ENCODE measurements at places on chromosomes 12 and 14.

GRCh38 chr14:58274881-58275280 is 23.5 kb upstream of the ARID4A start:
- no peak for DNase-seq

- DNase-seq, result no peak
Measured at GRCh38 chr12:100720016-100720654, 74.4 kb upstream of the ANO4 start.

DNA sequence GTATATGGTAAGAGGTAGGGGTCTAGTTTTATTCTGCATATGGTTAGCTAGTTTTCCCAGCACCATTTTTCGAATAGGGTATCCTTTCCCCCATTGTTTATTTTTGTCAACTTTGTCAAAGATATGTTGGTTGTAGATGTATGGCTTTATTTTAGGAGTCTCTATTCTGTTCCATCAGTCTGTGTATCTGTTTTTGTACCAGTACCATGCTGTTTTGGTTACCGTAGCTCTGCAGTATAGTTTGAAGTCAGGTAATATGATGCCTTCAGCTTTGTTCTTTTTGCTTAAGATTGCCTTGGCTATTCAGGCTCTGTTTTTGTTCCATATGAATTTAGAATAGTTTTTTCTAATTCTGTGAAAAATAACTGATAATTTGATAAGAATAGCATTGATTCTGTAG is 24.9 kb downstream of the TBK1 start:
- DNase-seq, result no peak

DNA sequence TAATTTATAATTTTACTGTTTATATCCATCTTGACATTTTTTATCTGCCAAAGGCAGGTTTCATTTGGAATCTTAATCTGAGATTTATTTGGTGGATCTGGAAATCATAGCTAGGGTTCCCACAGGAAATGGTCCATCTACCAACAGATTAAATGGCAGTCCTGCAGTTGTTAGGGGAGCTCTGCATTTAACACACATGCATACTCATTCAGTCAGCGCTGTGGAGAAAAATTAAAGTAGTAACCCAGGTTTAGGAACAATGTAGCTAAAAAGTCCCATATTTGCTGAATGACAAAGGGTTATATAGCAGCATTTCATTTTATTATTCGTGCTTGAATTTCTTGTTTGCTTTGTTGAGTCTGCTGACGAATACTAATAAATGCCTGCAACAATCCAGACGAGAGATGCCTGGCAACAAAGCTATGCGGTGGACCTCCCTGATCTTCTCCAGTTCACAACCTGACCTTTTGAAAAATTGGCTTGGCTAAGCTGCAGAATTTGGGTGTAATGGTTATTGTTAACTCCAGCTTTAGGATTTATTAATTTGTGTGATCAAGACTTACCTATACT is 59.8 kb downstream of the MIPOL1 start:
- no peak for DNase-seq

DNA sequence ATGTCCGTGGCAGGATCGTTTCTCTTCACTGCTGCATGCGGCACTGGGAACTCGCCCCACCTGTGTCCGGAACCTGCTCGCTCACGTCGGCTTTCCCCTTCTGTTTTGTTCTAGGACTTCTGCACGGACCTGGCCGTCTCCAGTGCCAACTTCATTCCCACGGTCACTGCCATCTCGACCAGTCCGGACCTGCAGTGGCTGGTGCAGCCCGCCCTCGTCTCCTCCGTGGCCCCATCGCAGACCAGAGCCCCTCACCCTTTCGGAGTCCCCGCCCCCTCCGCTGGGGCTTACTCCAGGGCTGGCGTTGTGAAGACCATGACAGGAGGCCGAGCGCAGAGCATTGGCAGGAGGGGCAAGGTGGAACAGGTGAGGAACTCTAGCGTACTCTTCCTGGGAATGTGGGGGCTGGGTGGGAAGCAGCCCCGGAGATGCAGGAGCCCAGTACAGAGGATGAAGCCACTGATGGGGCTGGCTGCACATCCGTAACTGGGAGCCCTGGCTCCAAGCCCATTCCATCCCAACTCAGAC is 1.2 kb downstream of the FOS start:
- DNase-seq, result no peak

DNA sequence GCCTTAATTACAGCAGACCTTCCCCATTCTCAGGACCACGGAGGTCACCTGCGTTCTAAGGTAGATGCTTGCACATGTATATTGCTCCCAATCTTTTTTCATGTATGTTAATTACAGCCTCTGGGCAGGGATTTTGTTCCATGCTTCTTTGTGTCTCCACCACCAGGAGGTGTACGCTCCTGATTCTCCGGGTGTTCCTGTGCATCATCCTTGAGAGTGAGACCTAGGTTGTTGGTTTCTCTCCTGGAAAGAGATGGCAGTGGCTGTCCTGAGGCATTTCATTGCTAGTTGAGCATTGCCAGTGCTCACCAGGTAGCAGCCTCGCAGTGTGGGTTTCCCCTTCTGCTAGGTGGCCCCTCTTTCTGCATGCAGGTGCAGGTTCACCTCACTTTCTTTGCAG is 52.8 kb downstream of the KCNK13 start:
- DNase-seq, result no peak

DNA sequence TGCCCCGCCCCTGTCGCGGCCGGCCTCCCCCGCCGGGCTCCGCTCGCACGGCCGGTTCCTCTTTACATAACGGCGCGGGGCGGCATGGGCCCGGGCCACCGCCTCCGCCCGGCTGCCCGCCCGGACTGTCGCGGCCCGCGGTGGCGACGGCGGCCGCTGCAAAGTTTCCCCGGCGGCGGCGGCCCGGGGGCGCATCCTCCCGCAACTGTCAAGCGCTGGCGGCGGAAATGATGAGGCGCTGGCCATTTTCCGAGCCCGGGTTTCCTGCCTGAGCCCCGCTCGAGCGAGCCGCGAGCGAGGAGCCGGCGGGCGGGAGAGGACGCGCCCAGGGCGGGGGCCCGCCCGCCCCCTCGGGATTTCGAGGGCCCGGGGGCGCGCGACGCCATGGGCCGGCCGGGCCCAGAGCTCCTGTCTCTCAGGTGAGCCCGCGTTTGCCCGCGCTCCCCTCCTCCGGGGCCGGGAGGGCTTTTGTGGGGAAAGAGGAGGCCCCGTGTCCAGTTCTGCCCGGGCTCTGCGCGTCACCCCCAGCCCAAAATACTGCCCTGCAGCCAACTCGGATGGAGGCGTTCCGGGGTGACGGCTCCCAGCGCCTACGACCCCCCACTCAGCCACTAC is at the start of gene SH2B3:
Gene SH2B3, plus strand, starts transcription at position 65 of the 615 bp plus-strand sequence. CDS start 12,223 bp downstream, outside the sequence.
- DNase-seq, result peak; percentile 88

DNA sequence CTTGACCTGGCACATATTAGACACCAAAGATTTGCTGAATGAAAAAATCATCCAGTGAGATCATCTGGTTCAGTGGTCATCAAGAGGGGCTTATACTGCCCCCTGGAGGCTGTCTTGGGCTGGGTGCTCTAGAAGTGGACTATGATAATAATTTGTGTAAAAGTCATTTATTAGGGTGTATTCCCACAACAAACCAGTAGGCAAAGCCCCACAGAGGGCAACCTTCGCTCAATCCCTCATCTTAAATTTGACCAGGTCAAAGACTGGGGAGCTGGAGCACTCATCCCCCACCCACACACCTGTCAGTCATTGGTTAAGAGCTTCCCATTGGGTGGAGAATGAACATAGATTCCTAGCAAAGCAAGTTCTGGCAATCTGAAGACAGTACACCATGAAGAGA is 20.0 kb upstream of the FICD start:
- peak; percentile 33 for DNase-seq

DNA sequence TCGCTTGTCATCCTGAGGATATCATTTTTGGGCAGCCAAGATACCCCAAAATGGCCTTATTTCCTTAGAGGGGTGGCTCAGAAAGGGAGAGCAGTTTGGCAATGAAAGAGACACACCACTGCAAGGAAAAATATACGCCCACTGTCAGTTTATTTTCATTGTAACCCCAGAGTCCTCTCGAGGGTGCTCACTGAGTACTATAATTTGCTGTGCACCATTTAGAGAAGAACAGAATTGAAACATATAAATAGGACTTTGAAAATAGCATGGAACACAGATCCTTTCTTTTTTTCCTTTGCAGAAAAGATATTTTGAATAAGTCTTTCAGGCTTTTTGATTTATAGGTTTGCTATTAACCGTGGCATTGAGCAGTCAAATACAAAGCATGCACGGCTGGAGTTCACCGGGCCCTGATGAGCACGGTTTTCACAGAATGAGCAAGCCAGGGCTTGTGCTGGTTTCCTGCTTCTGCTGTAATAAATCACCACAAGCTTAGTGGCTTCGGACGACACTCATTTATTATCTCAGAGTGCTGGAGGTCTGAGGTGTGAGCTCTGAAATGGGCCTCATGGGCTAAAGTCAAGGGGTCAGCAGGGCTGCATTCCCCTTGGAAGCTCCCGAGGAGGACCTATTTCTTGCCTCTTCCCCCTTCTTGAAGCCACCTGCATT is 152.3 kb downstream of the ZNF664 start:
- DNase-seq, result no peak

DNA sequence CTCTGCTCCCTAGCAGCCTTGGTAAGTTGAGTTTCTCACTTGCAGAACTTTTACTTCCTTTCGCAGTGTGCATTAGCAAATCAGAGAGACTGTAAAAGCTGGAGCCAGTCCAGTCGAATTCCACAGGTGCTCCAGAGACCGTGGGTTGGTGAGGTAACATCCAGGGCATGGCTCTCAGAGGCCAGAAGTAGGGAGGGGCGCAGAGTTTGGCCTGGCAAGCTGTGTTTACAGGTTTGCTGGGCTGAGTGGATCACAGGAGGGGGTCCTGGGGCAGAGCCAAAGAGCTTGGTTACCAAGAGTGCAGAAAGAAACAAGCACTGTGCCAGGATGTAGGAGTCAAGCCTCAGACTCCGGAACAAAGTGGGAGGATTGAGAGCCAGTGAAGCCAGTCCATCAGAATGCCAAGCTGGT is 10.2 kb upstream of the BHLHE41 start:
- no peak for DNase-seq

GRCh38 chr12:118052324-118053070 is 8.5 kb downstream of the WSB2 start:
- DNase-seq, result peak; percentile 79

DNA sequence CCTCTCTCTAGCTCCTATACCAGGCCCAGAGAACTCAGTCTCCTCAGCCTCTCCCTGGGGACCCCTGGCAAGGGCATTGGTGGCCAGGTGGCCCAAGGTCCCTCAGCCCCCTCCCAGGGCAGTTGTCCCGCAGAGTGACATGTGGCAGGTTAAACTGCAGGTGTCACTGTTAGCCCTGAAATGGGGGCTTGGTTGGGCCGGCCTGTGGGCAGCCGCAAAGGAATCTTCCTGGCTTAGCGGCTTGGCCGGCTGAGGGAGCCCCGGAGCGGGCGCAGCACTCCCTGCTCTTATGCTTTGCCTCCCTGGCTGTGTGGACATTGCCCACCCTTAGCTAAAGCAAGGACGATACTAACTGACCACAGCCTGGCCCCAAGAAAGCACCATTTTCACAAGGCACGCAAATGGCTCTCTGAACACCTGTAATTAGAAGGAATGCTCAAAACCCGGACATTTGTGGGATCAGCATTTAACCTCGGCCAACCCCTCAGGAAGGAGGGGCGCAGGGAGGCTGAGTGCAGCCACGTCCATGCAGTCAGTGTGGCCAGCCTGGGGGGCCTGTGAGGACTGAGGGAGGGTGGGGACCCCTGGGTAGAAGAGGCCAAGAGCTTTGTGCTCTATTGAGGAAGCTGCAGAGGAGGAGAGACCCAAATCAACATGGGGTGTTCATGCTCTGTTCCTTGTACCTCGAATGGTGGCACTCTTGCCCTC is 82.2 kb downstream of the PAPOLA start:
- DNase-seq, result peak; percentile 53

DNA sequence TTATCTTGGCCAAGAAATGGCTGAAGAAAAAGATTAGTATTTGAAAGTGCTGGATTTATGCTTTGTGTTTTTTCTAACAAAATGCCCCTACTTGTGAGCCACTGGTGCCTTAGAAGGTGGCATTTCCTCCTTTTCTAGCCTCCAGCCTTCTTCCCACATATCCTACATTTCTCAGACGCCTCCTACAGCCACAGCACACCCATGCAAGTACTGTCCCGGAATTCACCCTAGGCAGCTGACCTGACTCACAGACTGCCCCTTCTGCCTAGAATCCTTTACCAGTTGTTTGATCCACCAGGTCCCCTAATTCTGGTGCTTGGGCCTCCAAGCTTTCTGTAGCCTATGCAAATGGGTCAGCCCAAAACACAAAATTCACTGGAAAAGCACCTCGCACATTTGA is 166.0 kb downstream of the FOXN3 start:
- no peak for DNase-seq

- peak; percentile 85 for DNase-seq
Measured at GRCh38 chr12:26971963-26972362, 33.7 kb downstream of the FGFR1OP2 start.

GRCh38 chr14:58821421-58821820 is 183.7 kb downstream of the DACT1 start:
- DNase-seq, result no peak

- no peak for DNase-seq
Measured at GRCh38 chr14:99476864-99477263, 3.8 kb downstream of the SETD3 start.

- DNase-seq, result no peak
Measured at GRCh38 chr14:33914676-33915516, 36.0 kb downstream of the EGLN3 start.

DNA sequence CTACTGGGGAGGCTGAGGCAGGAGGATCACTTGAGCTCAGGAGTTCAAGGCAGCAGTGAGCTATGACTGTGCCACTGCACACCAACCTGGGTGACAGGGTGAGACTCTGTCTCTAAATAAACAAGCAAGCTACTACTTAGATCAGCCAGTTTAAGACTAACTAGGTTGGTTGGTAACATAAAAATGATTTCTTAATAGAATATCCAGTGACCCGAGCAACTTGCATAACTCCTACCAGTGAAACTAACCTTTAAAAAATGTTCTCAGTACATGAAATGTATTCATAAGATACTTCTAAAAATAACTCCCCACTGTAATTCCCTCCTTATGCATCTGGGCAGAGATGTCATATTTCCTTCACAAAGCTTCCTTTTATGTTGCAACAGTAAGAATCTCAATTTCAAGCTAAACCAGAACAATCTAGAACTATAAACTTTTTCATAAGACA is 15.9 kb downstream of the TAOK3 start:
- peak; percentile 45 for DNase-seq

GRCh38 chr12:122841544-122842321 is 6.5 kb downstream of the HIP1R start:
- no peak for DNase-seq

DNA sequence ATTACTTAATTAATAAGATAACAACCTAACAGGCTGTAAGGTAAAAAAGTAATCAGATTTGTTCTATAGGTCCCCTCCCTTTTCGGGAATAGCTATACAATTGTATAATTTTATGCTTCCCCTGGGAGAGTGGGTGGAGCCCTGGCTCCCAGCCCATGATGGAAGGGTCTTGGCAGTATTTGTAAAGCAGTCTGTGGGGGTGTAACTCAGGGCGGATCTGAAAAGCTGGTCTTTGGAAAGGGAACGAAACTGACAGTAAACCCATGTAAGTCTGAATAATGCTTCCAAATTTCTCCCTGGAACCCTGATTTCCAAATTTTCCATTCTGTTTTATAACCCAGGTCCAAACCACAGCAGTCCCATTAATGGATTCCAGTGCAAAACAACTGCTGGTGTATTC is 110.4 kb downstream of the DAD1 start:
- DNase-seq, result no peak

- DNase-seq, result peak; percentile 17
Measured at GRCh38 chr12:30694412-30695198, 1.1 kb downstream of the IPO8 start.

GRCh38 chr12:42729535-42729900 is 140.0 kb upstream of the PRICKLE1 start:
- no peak for DNase-seq

GRCh38 chr12:119666900-119667576 is 895 bp upstream of the PRKAB1 start:
- no peak for DNase-seq

Measured in activated CD4-positive, alpha-beta memory T cell treated with anti-CD3 and anti-CD28 coated beads for 36 hours (primary cell).